CD4-positive, alpha-beta T cell treated with Interferon alpha-2 for 1 hour (primary cell): ENCODE measurements at places on chromosomes 5 and 9.

- no peak for DNase-seq
Measured at GRCh38 chr5:16819522-16820167, 116.4 kb downstream of the MYO10 start.

GRCh38 chr5:11182441-11183080, 421.5 kb upstream of the DAP start:
- DNase-seq, result no peak

DNA sequence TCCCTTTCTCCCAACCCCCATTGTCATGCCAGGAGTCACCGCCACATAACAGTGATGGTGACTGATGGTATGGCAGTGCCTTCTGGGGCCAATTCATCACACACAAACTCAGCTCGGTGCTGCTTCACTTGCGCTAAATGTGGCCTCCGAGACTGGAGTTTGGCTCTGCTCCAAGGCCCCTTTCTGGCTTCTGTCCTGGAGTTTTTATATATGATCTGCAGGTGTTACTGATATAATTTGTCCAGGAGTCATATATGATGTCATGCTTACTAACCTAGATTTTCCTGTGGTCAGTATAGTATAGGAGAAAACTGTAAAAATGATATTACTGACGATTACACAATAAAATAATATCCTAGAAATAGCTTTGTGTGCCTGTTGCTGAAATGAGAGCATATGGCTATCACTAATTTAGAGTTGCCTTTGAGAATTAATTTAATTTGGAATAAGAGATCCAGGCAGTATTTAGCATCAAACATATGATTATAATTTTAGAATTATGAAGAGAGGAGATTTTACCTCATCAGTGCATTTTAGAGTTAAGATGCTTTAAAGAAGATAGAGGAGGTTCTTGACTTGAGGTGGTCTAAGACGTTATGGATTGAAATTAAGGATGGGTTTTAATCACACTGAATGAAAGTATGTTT, 334.1 kb upstream of the CD180 start:
- no peak for DNase-seq

GRCh38 chr5:172005708-172006320, 624 bp downstream of the FBXW11 start:
- peak; percentile 27 for DNase-seq

DNA sequence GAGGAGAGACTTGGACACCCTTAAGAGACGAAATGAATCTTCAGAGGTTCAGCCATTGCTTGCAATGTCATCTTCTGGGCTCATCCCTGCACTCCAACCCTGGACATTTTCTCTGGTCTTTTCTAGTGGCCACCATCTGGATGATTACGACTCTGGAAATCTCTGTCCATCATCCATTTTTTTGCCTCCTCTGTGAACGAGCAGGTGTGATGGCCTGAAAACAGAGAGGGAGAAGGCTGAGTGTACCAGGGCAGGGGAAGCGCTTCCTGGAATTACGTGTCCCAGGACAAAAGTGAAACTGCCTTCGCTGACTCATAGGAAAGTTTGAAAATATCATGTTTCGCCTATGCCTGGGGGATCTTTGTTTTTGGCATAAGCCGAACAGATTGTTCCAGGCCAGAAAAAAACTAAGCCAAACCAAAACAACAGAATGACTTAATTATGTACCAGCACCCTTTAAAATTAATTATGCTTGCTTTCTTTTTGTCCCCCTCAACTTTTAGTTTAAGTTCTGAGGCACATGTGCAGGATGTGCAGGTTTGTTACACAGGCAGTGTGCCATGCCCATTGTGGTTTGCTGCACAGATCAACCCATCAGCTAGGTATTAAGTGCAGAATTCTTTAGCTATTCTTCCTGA, 31.9 kb downstream of the ANKRD33B start:
- peak; percentile 25 for DNase-seq

DNA sequence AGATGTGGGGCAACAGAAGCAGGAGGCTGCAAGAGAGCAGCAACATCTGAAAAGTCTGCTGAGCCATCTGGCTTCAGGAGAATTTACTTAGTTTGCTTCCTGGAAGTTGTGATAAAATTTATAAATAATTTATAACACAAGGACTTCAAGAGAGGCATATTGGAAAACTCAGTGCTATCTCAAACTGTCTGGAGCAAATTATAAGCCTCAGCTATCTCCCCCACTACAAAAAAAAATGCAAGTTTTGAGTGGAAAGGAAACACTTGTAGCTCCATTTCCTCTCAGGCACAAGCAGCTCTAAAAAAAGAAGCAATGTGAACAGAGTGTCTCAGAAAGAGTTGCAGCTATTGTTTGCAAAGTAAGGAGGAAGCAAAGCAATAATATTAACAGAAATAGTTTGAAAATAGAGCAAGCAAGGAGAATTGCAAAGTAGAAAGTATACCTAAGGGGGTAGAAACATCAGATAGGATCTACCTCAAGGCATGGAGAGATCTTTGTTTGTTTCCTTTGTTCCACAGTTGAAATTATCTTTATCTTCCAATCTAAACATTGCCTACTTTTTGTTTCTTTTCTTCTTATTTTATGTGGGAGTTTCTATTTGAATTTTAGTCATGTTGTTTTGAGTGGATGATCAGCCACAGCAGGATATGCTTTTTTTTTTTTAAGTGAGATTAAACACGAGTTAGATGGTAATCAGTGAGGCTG, 55.9 kb upstream of the IL6ST start:
- no peak for DNase-seq

DNA sequence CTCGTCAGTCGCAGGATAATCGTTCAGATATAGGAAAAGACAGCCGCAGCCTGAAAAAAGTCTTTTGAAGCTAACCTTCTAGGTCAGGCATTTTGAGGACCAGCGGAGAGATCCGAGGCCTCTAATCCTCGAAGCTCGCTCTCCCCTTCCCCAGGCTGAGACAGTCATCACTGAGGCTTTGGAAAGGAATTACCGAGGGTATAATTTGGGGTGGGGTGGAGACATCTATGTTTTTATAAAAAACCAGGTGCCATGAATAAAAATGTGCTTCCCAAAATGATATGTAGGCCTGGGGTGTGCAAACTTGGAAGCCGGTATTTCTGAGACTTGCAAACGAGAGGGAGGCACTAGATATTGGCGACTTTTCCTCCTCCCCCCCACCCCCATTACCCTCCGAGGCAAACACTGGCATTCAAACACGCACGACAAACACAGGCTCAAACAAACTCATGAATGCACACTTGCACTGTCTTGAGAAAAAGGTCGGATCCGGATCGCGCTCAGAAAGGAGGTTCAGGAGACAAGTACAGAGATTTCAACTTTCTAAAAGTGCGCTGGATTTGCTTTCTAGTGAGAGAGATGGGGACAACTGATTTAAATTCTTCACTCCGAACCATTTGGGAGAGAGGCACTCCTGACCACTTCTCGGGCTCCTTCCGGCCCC, 935 bp upstream of the MSX2 start:
- DNase-seq, result no peak

- no peak for DNase-seq
Measured at GRCh38 chr9:70747261-70747718, 332.8 kb upstream of the KLF9 start.

DNA sequence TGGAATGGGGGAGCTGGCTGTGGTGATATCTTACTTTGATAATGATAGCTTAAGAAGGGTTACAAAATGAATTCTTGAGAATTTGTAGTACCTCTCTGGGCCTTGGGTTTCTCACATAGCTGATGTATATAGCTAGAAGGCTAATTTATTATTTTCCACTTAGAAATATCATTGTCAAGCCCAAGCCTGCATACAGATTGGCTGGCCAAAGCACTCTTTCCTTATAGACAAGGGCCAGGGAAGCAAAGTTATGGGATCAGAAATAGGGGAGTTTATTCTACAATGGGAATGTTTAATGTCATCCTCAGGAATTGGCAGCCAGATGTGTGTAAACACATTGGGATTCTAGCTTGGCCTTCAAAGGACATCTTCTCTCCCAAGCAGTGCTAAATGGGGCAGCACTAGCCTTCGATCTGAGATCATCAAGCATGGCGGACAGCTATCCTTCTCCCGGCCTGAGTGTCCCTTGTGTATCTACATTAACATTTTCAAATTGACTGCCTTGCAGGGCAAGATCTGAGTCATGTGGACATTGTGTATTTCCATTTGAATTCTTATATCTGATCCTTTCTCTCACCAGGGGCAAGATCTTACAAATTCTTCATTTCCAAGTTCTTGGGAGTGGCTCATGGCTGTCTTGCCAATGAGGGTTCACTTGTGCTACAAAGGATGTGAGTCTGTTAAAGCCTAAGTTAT, 457.2 kb downstream of the ARHGEF28 start:
- no peak for DNase-seq

DNA sequence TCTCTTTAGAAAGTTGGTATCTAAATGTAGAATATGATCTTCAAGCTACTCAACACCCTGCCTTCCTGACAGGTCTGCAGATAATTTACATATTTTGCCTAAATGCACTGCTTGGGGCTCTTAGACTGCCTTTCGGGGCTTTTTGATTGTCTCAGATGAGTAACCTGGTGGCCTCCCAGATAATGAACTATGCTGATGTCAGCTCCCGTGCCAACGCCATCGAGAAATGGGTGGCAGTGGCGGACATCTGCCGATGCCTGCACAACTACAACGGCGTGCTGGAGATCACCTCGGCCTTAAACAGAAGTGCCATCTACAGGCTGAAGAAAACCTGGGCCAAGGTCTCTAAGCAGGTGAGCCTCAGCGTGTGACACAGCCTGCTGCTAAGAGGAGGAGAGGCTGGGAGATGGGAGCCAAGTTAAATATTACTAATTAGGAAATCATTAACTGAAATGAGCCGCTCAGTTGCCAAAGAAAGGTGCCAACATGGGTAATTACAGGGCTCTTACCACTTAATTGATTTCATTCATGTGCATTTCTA, 20.8 kb upstream of the CKMT2 start:
- peak; percentile 9 for DNase-seq

GRCh38 chr5:88886746-88887341, 3.9 kb upstream of the MEF2C start:
- no peak for DNase-seq

- DNase-seq, result peak; percentile 18
Measured at GRCh38 chr5:173733831-173734501, 117.5 kb upstream of the BOD1 start.

DNA sequence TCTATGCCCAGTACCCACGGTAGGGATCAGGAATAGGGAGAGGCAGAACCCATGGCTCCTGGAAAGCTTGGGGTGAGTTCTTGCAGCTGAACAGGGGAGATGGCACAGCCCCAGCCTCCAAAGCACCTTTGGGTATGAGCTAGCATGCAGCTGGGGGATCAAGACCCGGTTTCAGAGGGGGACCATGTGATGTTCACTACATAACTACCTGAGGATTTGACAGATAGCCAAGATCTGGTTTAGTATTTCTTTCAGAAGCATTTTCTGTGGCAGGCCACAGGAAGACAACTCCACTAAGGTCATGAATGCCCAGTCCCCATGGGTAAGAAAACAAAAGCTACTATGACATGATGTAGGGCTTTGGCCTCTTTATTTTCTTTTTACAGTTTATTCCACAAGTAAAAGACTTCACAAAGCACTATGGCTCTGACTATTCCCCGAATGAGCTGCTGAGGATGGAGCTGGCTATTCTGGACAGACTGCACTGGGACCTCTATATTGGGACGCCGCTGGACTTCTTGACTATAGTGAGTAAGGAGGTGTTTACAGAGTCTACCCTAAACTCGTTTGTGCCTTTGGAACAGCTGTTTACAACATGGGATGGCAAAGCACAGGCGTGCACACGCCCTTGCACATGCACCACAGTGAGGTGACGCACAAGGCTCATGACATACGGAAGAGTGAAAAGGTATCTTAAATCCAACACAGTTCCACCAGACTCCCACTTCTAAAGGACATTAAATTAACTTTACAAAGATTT, 3.4 kb downstream of the CCNI2 start:
- no peak for DNase-seq

GRCh38 chr9:4022435-4023067, 277.3 kb downstream of the GLIS3 start:
- DNase-seq, result no peak

DNA sequence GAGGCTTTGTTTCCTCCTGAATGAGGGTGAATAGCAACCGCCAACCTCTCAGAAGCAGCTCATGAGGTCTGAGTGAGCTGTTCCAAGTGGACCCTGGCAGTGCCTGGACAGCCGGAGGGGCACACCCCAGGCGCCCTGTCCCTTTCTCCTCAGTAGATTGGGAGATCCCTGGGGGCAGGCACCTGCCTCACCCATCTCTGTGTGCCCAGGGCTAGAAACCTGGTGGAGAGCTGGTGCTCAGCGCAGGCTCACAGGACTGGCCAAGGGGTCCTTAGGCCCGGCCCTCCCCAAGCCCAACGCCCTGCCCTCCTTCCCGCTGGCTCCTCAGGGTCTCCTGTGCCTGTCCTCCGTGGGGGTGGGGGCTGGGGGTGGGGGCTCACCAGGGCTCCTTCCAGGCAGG, 14.9 kb upstream of the MAPK9 start:
- DNase-seq, result no peak

- no peak for DNase-seq
Measured at GRCh38 chr9:99199938-99200539, 21.7 kb downstream of the ALG2 start.

DNA sequence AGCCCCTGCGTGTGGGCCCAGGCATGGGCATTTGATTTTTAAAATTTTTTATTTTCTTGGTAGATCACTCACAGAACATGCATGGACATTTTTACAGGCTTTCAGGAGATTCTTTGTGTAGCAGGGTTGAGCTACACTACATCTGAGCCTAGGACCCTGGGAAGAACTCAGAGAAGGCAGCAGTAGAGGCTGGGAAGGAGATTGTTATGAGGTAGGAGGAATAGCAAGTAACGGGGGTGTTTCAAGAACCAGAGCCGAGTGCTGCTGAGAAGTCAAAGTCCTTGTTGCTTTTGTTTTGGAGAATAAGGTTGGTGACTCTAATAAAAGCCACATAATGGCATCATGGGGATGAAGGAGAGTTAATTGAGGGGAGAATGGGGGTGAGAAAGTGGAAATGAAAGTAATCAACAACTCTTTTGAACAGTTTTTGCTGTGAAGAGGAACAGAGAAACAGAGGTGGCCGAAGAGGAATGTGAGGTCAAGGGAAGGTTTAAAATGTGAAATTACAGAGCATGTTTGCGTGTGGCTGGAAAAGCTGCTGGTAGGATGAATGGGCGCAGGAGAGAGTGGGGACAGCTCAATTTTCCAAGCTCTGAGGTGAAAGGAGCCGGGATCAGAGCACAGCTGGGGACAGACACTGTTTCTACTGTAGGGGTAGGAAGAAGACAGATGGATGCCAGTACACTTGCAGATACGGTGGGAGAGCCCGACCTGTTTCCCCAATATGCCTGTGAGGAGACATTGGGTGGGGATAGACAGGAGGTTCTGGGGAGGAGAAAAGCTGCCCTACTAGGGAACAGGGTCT, 4.7 kb upstream of the PDLIM7 start:
- DNase-seq, result no peak

- no peak for DNase-seq
Measured at GRCh38 chr9:127854184-127854806, at the start of gene ENG. ENG (minus strand) TSS chr9:127854658; CDS start chr9:127854355, 303 bp downstream.

- no peak for DNase-seq
Measured at GRCh38 chr9:95316794-95317118, 753 bp downstream of the FANCC start.

GRCh38 chr9:124242331-124243194, 15.2 kb upstream of the NEK6 start:
- no peak for DNase-seq

GRCh38 chr5:134100283-134101091, 14.0 kb upstream of the TCF7 start:
- peak; percentile 75 for DNase-seq
